ENCODE measurements at places on chromosomes 12 and 14.

GRCh38 chr12:128830505-128830893, 6.7 kb upstream of the SLC15A4 start:
- DNase-seq: no peak

DNA sequence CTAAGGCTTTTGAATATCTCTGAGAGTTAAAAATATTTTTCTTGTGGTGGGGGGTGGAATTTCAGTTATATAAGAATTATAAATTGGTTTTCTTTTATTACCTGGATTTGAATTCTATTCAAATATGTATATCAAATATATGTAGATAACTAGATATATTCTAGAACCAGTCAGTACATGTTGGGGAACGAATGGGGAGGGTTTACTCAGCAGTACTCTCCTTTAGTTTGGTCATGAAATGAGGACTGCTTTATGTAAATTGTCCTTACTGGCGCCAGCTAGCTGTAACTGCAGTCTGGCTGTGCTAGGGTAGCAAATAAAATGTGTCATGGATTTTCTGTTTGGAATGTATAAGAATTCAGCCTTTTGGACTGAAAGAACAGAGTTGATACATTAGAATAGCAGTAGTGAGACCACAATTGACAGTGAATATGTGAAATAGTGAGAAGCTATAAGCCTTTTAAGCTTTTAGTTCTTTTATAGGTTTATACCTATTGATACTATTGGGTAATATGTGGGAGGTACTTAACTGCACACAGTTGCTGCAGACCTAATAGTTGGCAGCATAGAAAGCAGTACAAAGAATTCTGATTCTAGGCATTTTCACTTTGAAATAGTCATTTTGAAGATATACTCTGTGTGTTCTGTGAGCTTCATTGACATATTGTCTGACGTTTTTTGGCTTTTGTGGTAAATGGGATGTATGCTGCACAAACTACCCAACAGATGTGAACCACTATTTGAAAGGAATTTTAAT, 29.0 kb downstream of the ATF7IP start:
- no peak for DNase-seq

GRCh38 chr12:61821381-61821780, 438.8 kb upstream of the USP15 start:
- DNase-seq: no peak

GRCh38 chr14:43359317-43359716, 1147.8 kb downstream of the FSCB start:
- no peak for DNase-seq

DNA sequence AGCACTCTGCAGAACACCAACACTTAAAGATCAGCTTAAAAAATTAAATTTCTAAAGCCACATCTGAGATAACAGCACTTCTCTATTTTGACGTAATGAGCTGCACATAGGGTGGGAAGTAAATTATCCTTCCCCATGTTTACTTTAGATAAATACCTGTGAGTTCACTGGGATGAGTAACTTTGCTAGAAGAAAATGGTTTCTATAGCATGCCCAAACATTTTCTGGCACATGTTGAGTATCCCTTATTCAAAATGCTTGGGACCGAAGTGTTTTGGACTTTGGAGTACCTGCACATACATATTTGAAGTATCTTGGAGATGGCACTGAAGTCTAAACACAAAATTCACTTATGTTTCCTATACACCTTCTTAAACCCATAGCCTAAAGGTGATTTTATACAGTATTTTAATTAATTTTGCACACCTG, 6.6 kb downstream of the SLC38A2 start:
- DNase-seq: no peak

GRCh38 chr12:86550218-86551145, 294.3 kb upstream of the MGAT4C start:
- no peak for DNase-seq

DNA sequence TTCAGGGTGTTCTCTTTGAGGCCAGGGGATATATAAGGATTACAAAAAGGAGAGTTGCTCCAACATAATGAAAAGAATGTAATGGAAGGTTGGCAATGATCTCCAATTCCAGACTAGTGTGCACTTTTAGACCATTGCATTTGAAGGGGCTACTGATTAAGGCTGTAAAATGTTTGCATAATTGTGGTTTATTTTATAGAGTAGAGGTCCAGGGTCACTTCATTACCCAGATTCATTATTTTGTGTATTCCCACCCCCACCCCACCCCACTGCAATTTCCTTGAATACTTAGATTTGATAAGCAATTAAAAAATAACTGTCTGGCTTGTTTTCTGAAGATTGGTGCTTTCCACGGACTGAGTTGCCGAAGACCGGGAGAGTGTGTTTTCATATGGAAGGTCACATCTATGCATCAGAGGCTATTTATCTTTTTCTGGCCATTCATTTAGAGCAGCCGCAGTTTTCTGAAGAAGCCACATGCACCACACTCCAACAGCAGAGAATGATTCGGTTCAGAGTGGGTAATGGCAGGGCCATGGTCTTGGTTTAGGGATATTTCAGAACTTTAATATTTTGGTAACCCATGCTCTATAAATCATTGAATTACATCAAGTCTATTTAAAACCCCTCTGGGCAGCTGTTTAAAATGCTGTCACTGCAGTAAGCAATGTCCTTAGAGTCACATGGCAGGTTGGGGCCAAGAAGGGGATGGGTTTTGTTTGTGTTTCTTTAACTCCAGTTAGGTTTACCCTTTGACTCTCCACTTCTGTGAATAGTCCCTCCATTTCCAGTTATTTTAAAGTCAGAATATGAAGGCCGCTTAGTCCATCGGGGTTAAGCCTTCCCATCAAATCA, 94.6 kb downstream of the TMEM30B start:
- DNase-seq: no peak

DNA sequence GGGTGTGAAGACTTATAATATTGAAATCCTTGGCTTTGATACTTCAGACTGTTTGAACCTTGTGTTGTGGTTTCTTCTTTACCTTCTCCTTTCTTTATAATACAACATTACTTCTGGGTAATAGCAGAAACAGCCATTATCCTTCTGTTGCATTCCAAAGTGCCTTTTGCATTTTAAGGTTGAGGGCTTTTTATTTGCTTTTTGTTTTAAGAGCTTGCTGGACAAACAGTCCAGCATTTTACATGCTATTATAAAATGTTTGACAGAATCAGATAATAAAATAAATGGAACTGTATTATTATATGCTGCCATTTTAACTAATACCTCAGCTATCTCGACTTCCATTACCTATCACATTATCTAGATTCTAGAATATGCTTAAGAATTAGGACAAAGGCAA, 14.0 kb downstream of the RNF34 start:
- DNase-seq: no peak

DNA sequence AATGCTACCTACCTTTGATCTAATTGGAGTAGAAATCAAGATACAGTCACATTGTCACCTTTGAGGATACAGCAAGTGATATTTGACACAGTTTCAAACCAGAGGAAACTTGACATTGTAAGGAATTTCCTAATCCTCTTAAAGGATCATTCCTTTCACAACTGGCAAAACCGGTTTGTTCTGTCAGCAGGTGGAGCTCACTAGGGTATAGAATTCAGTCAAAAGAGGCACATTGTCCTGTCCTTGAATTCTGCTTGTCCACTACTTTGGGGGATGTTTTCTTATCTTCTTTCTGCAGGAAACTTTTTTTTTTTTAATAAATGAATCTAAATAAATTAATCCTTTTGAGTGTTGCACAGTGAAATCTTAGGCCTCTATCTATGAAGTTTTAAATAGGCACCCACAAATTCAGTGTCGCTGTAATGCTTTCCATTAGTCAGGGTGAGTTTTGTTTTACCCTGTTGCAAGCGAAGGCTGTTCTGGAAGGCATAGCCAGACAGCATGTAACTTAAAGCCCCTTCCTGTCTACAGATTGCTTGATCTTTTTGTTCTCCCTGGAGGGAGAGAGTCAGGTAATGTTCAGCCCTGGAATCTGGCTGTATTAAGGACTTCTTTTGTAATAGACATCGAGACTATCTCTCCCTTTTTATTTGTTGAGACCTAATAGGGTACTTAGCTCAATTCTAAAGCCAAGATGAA, 285.0 kb upstream of the RGS6 start:
- DNase-seq: no peak

GRCh38 chr12:3972576-3972975, 99.4 kb upstream of the PARP11 start:
- DNase-seq: no peak

DNA sequence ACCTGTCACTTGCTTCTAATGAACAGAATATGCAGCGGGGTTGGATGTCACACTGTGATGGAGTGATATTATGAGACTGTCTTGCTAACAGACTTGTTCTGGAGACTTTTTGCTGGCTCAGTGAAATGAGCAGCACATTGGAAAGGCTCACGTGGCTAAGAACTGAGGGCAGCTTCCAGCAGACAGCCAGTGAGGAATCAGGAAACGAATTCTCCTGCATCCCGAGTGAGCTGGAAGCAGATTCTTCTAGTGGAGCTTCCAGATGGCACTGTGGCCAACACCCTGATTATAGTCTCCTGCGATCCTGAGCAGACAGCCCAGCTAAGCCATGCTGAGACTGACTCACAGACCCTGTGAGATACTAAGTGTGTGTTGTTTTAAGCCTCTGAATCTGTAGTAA, 16.1 kb upstream of the TSPAN9 start:
- no peak for DNase-seq

DNA sequence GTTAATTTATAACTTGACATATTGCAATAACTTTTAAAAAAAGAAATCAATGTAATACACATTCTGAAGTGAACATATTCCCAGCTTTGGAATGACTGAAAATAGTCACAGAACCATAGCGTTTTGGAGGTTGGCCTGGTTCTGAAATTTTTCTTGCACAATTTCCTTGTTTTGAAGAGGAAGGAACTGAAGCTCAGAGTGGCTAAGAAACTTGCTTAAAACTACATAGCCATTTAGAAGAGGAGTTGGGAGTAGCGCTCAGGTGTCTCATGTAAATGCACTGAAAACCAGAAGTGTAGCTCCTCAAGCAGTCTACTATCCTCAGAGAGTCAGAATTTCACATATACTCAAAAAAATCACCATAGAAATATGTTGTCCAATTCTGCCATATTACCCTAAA, 41.2 kb downstream of the SLC38A1 start:
- DNase-seq: no peak

DNA sequence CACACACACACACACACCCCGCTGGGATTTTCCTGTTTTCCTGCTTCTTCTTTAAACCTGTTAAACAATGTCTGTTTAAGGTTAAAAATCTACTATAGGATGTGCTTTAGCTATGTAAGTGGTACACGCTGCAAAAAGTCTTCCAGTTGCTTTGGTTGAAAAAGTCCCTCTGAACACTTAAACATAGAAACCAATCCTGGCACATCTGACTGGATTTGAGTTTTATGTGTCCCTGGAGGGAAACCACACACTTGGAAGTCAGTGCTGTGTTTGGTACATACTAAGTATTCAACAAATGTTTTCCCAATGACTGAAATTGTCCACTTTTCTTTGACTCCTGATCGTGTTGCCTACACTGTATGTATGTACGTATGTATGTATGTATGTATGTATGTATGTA, 22.0 kb downstream of the CFL2 start:
- no peak for DNase-seq

DNA sequence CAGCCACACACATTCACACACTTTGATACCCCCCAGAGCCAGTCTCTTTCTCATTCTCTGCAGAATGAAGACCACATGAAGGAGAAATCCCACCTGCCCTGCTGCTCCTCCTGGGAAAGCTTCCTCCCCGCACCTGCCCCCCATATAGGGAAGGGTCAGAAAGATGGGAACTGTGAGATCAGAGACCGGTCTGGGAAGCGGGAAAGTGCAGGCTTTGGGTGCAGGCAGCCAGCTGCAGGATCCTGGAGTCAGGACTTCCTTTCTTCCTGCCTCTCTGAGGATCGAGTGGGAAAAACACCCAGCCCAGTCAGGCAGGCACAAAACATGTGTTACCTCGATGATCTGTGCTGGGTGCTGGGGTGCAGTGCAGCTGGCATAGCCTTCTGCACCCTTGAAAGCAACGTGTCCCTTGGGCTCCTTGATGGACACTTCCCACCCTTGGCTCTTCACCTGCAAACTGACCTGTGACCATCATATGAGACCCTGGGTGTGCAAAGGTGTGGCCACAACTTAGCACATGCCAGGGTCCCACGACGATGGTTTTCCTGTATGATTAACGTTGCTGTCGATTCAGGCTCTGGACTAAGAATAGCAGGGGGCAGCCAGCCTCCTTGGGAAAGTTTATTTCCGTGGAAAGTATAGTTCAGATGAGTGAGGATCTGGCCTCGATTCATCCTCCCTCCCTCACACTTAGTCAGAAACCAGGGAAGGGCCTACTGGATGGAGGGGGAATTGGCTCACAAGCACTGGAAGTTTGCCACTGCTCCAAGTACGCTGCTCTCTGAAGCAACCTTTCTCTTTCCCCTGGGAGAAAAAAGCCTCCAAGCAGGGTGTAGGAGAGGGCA, 105.4 kb upstream of the MED13L start:
- DNase-seq: no peak

DNA sequence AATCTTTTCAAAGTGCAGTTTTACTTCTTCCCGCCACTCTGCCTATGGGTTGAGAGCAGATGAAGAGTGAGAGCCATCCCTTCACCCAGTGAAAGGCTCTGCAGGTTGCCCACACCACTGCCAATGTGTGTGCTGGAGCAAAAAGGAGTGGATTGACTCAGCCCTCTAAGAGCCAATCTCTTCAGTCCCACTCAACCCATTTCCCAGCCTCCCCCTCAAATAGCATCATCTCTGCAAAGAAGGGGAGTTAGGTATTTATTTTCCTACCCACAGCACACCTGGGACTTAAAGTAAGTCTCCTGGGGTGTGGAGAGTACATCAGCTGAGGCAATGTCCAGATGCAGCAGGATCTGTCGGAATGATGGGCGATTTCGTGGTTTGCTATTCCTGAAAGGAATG, 15.3 kb downstream of the MAP3K12 start:
- no peak for DNase-seq

DNA sequence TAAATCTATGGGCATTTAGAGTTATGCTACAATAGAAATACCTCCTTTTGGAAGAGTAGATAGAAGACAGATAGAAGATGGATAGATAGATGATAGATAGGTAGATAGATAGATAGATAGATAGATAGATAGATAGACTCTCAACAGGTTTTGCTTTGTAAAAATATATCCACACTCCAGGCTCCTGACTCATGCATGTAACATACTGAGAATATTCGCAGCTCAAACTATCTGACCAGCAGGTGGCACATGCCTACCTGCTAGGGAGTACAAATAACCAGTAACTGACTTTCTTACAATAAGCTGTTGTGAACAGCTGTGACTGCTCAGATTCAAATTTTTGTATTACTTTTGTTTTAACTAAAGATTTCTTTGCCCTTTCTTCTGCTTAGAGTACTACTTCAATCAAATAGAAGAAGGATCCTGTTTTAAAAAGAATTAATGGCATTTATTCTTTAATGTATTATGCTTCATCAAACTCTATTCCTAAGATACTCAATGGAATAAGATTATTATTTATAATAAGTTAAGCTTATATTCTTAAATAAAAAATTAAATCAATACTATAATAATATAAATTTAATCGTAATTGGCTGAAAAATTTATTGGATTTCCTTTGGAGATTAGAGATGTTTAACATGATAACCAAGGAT, 15.8 kb upstream of the CPNE8 start:
- DNase-seq: no peak

- no peak for DNase-seq
These were observed 14.1 kb upstream of the KRAS start for GRCh38 chr12:25264862-25265261.
